ENCODE measurements at places on chromosomes 4 and X.
A peak's percentile ranks its signal among the peaks of the same experiment; 100 is the strongest.

- DNase-seq: no peak
Measured at GRCh38 chr4:3830774-3831528, 64.8 kb downstream of the ADRA2C start.

DNA sequence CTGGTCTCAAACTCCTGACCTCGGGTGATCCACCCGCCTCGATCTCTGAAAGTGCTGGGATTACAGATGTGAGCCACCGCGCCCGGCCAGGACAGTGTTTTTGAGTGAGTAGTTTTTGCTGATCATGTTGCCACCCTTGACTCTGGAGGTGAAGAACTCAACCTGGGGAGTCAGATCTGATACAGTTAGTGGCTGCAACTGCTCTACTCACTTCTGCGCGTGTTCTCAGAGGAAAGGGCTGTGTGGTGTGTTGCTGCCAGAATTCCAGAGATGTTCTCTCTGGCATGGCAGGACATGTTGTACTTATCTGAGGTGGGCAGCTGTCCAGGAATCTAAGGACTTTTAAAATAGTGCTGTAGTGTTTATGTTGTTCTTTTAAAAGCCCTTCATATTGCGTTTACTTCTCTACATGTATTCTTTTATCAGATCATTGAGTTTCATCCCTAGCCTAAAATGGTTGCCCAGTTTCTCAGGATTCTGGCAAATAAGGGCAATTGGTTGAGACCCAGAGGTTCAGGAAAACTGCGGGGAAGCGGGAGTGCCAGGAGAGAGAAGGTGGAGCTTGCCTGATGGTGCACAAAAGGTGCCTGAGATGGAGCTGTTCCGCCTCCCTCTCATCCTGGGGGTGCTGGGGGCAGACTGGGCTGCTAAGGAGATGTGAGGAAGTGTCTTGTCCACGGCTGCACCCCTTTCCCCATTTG lies 97.7 kb downstream of the ARHGAP10 start:
- no peak for DNase-seq

GRCh38 chrX:13816643-13817627 lies at the start of gene GPM6B:
TSS of gene GPM6B (minus strand) at chrX:13817093. CDS start at chrX:13816904, 189 bp downstream.
- DNase-seq: no peak

- DNase-seq: peak; percentile 85
Measured at GRCh38 chr4:182449186-182449929, 206.2 kb downstream of the TENM3 start.

GRCh38 chr4:81566161-81566591 lies 94.5 kb upstream of the RASGEF1B start:
- no peak for DNase-seq

DNA sequence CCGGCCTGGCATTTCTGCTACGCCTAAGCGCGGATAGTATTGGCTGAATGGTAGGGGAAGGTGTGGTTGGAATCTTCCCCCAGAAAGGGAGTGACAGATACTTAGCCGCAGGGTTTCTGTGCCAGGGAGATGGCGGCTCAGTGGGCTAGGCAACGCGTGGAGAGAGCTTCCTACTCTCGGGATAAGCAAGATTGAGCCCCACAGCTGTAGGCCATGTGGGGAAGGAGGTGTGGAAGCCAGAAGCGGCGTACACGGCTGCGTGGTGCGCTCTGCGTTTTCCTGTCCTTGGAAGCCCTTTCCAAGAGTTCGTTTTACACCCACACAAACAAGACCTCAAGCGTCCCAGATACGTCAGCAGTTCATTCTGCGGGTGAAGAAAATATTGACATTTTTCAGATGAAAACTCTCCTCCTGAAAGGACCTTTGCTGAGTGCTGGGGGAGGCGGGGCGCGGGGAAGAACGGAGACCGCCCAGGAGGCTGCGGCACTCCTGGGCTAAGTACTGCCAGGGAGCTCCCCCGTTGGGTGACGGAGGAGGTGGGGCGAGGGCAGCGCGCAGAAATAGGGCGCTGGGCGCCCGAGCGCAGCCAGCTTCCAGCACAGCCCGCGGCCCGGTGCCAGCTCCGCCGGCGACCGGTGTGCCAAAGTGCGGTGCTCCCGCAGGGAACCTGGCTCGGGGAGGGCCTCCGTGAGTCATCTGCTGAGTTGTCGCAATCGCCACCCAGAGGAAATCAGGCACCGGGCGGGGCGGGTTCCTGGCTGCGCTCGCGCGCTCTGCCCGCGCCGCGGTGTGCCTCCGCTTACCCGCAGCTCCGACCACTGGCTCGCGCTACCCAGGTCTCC lies at the start of gene GPAT3:
Gene GPAT3, plus strand, starts transcription at position 589 of the 842 bp plus-strand sequence. CDS start 515 bp downstream, outside the sequence.
- DNase-seq: peak; percentile 6

GRCh38 chrX:154032653-154033052 lies 13.0 kb upstream of the IRAK1 start:
- DNase-seq: no peak
